Breast epithelium (tissue), 4 donors: ENCODE measurements at places on chromosomes 13 and 19. TPM values are rescaled to one million over a fixed set of nuclear protein-coding genes. Genes with fewer than 3 reads are reported as not detected.
A peak's percentile ranks its signal among the peaks of the same experiment; 100 is the strongest.

- no peak overlapping the region for H3K4me3 ChIP-seq
- no peaks in the 10 kb centered on the region for H3K4me1 ChIP-seq
- no peak for DNase-seq
- no peaks in the 10 kb centered on the region for H3K36me3 ChIP-seq
- H3K27ac ChIP-seq: no peak overlapping the region
Measured at GRCh38 chr13:114111577-114111976, 20.8 kb downstream of the RASA3 start.

DNA sequence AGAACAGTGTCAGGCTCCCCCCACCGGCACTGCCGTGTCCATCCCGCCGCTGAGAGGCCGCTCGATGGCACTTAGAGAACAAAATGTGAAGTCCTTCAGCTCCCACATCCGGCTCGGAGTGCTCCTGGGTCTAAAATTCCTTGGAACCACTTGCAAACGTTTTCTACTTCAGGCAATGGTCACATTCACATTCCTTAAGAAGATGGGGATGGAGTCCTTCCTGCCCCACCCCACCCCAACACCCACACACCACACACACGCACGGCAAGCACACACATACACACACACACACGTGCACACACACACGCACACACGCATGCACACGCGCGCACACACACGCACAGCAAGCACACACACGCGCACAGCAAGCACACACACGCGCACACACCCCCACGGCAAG, 83.4 kb downstream of the SOX1 start:
- H3K27ac ChIP-seq: no peak overlapping the region
- H3K4me1 ChIP-seq: no peaks in the 10 kb centered on the region
- H3K36me3 ChIP-seq: no peaks in the 10 kb centered on the region
- no peak overlapping the region for H3K4me3 ChIP-seq
- H3K27me3 ChIP-seq: no peaks in the 10 kb centered on the region
- no peak for DNase-seq

GRCh38 chr13:95241321-95241720, 59.9 kb downstream of the ABCC4 start:
- DNase-seq: no peak
- no peaks in the 10 kb centered on the region for H3K27me3 ChIP-seq
- no peaks in the 10 kb centered on the region for H3K36me3 ChIP-seq
- no peak overlapping the region for H3K4me3 ChIP-seq
- H3K4me1 ChIP-seq: no peaks in the 10 kb centered on the region

DNA sequence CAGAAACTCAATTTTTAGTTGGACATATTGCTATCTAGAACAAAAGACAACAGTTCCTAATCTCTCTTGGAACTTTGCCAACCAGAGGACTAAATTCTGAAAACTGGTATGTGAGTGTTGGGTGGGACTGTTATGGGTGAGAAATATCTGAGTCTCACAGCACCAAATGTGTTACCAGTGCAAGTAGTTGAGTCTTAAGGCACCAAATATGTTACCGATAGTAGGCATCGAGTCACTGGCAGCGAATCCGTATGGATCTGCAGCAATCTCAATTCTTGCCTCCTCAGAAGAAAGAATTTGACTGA, 575.2 kb downstream of the DACH1 start:
- no peak overlapping the region for H3K4me3 ChIP-seq
- H3K27me3 ChIP-seq: no peaks in the 10 kb centered on the region
- no peak for DNase-seq
- no peaks in the 10 kb centered on the region for H3K4me1 ChIP-seq
- no peaks in the 10 kb centered on the region for H3K36me3 ChIP-seq
- no peak overlapping the region for H3K27ac ChIP-seq

DNA sequence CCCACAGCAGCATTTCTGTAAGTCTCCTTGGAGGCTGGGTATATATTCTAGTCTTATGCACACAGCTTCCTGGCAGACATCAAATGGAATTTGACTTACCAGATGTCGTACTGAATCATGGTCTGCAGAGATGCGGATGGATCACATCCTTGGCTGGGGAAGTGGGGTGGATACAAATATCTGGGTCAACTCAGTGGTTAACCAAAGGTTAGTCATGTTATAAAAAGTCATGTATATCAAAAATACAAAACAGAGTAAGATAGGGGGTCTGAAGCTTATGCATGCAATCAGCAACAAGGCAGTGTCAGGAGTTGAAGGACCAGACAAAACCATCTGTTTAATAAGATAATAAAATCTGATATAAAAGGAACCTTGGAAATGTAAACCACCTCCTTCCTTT, 61.9 kb downstream of the WASF3 start:
- H3K27me3 ChIP-seq: no peaks in the 10 kb centered on the region
- H3K4me1 ChIP-seq: no peaks in the 10 kb centered on the region
- no peak for DNase-seq
- no peak overlapping the region for H3K4me3 ChIP-seq
- H3K36me3 ChIP-seq: no peaks in the 10 kb centered on the region

DNA sequence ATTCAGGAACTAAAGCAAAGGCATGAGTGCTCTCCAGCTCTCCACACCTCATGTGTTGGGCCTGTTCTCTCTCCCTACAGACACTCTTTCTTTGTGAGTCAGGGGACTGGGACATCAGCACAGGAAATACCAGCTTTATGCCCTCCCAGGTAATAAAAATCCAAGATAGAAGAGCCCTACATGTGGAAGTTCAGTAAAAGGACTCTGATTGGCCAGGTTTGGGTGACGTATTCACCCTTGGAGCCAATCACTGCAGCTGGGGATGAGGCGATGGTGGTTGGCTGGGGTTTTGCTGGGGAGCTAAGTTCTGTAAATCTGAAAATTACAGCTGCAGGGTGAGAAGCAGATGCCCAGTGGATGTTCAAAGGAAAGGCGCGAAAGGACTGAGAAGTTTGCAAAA, 32.5 kb downstream of the CCDC70 start:
- no peak overlapping the region for H3K27ac ChIP-seq
- no peak for DNase-seq
- H3K4me3 ChIP-seq: no peak overlapping the region
- no peaks in the 10 kb centered on the region for H3K36me3 ChIP-seq

GRCh38 chr13:113537909-113538688, 46.5 kb upstream of the TFDP1 start:
- H3K36me3 ChIP-seq: no peaks in the 10 kb centered on the region
- no peak overlapping the region for H3K27ac ChIP-seq
- no peak for DNase-seq

DNA sequence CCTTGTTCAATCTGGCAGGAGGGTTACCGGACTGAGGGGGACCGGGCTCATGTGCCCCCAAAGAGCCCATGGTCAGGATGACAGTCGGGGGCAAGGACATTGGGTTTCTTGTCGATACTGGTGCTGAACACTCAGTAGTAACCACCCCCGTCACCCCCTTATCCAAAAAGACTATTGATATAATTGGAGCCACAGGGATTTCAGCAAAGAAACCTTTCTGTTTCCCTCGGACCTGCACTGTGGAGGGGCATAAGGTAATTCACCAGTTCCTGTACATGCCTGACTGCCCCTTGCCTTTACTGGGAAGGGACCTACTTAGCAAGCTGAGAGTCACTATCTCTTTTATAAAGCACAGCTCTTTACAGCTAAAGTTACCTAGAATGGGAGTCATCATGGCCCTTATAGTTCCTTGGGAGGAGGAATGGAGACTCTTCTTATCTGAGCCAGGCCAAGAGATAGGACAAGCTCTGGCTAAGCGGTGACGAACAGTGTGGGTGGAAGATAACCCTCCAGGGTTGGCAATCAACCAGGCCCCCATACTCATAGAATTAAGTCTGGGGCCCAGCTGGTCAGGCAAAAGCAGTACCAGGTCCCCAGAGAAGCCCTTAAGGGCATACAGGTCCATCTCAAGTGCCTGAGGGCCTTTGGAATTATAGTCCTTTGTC, 603.7 kb downstream of the UQCRFS1 start:
- DNase-seq: no peak
- H3K27ac ChIP-seq: no peak overlapping the region
- no peaks in the 10 kb centered on the region for H3K27me3 ChIP-seq
- H3K4me1 ChIP-seq: no peaks in the 10 kb centered on the region

DNA sequence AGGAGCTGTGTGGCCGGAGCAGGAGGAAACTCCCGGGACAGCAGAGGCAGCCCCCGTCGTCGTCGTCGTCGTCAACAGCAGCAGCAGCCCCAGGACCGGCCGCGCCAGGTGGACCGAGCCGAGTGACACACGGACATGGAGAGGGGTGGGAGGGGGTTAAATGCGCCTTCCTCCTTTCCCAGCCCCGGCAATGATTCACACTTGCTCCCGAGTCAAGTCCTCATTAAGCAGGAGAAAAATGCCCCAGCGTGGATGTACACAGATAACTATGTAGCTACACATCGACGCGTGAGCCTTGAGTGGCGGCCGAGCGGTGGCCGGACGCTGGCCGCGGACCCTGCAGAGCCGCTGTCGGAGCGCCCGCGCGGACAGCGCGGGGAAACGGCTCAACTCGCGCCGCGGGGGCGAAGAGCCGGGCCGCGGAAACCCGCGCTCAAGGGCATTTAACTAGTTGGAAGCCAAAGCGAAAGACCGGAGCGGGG, 645 bp downstream of the UBL3 start:
- H3K27me3 ChIP-seq: no peaks in the 10 kb centered on the region
- peak overlapping the region; percentile 99 for H3K27ac ChIP-seq
- no peaks in the 10 kb centered on the region for H3K36me3 ChIP-seq
- H3K4me3 ChIP-seq: peak overlapping the region; percentile 86
- H3K4me1 ChIP-seq: no peaks in the 10 kb centered on the region
- peak; percentile 66 for DNase-seq

- H3K36me3 ChIP-seq: no peaks in the 10 kb centered on the region
- no peaks in the 10 kb centered on the region for H3K4me1 ChIP-seq
- no peak overlapping the region for H3K4me3 ChIP-seq
Measured at GRCh38 chr13:110161112-110161882, 145.7 kb downstream of the COL4A1 start.

DNA sequence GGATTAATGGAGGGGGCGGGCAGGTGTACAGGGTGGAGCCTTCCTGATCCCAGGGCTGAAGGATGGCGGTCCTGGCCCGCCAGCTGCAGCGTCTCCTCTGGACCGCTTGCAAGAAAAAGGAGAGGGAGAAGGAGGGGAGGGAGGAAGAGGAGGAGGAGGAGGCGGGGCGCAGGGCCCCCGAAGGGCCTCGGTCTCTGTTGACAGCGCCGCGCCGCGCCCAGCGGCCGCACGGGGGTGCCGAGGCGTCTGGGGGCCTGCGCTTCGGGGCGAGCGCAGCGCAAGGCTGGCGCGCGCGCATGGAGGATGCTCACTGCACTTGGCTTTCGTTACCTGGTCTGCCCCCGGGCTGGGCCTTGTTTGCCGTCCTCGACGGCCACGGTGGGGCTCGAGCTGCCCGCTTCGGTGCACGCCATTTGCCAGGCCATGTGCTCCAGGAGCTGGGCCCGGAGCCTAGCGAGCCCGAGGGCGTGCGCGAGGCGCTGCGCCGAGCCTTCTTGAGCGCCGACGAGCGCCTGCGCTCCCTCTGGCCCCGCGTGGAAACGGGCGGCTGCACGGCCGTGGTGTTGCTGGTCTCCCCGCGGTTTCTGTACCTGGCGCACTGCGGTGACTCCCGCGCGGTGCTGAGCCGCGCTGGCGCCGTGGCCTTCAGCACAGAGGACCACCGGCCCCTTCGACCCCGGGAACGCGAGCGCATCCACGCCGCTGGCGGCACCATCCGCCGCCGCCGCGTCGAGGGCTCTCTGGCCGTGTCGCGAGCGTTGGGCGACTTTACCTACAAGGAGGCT, at the start of gene PPM1N:
Gene PPM1N (plus strand): TSS at position 33 of the 785 bp plus-strand sequence. CDS start 30 bp downstream, at position 63.
- peaks cover 7% of the 10 kb centered on the region for H3K27me3 ChIP-seq
- no peaks in the 10 kb centered on the region for H3K36me3 ChIP-seq
- peak within 1 kb of the TSS; percentile 76 for H3K4me3 ChIP-seq
- H3K4me1 ChIP-seq: peaks cover 14% of the 10 kb centered on the region
- peak within 1 kb of the TSS; percentile 21 for H3K27ac ChIP-seq

GRCh38 chr19:3798137-3798536, 12.0 kb upstream of the MATK start:
- H3K27ac ChIP-seq: no peak overlapping the region
- no peaks in the 10 kb centered on the region for H3K4me1 ChIP-seq
- no peaks in the 10 kb centered on the region for H3K27me3 ChIP-seq
- H3K36me3 ChIP-seq: no peaks in the 10 kb centered on the region

DNA sequence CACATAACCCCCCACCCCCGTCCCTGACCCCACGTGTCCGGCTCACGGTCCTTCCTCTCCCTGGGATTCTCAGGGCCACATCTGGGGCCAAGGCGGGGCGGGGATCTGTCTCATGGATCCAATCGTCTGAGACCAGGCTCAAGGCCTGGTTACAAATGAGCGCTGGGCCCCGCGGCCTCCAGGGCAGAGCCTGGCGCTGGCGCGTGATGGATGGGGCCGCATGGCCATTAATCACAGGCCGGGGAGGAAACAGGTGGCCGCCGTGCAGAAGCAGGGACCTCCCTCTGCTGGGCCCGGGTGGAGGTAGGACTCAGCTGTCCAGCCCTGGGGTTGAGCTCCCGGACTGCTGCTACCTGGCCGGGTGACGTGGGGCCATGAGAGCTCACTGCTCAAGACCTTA, 5.8 kb upstream of the TLE5 start:
- no peaks in the 10 kb centered on the region for H3K36me3 ChIP-seq
- no peaks in the 10 kb centered on the region for H3K27me3 ChIP-seq
- H3K4me3 ChIP-seq: no peak overlapping the region
- no peak for DNase-seq
- H3K27ac ChIP-seq: no peak overlapping the region
- no peaks in the 10 kb centered on the region for H3K4me1 ChIP-seq

- no peak overlapping the region for H3K27ac ChIP-seq
- H3K4me3 ChIP-seq: no peak overlapping the region
- no peaks in the 10 kb centered on the region for H3K4me1 ChIP-seq
- H3K27me3 ChIP-seq: no peaks in the 10 kb centered on the region
- DNase-seq: no peak
- H3K36me3 ChIP-seq: no peaks in the 10 kb centered on the region
Measured at GRCh38 chr13:98942997-98943396, 34.9 kb downstream of the DOCK9 start.

DNA sequence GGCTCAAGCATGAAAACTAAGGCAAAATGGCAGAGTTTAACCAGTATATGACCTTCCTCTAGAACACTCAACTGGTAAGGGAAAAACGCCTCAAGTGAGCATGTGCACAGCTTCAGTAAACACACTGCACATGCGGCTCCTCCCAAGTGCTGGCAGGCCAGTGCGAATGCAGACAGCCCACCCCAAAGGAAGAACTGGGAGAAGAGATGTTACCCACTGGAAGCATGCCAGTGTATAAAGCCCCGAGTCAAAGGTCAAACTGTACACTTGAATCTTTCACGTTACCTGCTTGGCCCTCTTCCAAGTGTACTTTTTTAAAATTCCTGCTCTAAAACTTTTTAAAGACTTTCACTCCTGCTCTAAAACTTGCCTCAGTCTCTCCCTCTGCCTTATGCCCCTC, 19.2 kb upstream of the RCBTB1 start:
- DNase-seq: no peak
- no peak overlapping the region for H3K27ac ChIP-seq
- H3K27me3 ChIP-seq: no peaks in the 10 kb centered on the region

- no peaks in the 10 kb centered on the region for H3K36me3 ChIP-seq
- peaks cover 5% of the 10 kb centered on the region for H3K27me3 ChIP-seq
- H3K27ac ChIP-seq: no peak overlapping the region
- no peaks in the 10 kb centered on the region for H3K4me1 ChIP-seq
- no peak overlapping the region for H3K4me3 ChIP-seq
Measured at GRCh38 chr19:50417111-50418081, 1.3 kb upstream of the SPIB start.

The PSG11 gene
- total RNA-seq: not detected

The MIR17HG gene
- 6.7 TPM for total RNA-seq

The UHRF1 gene
- total RNA-seq: 0.44 TPM

The SPPL2B gene
- total RNA-seq: 49.8 TPM

The HIPK4 gene
- total RNA-seq: 0.16 TPM

The LYPD3 gene
- total RNA-seq: 5.2 TPM

The LRRC25 gene
- total RNA-seq: 7.2 TPM

The ZSCAN4 gene
- not detected for total RNA-seq
